Left lobe of liver (tissue), 2 donors: ENCODE measurements at places on chromosomes 16 and 17. TPM values are rescaled to one million over a fixed set of nuclear protein-coding genes. Genes with fewer than 3 reads are reported as not detected.

- no peak for DNase-seq
Measured at GRCh38 chr16:22641131-22641628, 130.5 kb downstream of the NPIPB5 start.

The UBE2G1 gene
- total RNA-seq = 37.8 TPM

DNA sequence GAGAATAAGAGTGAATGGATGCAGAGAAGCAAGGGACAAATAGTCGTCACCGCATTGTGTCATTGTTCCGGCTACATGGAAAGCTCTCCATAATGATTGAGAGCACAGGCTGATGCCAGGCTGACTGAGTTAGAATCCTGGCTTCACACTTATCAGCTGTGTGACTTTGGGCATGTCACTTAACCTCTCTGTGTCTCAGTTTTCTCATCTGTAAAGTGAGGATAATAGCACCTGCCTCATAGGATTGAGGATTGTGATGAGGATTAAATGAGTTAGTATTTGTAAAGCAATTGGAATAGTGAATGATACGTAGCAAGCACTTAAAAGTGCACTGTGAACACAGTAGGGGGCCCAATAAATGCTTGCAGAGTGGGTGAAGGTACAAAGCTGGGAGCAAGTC lies 45.7 kb upstream of the LYRM9 start:
- no peak for DNase-seq

GRCh38 chr16:87881324-87882200 lies 12.3 kb upstream of the SLC7A5 start:
- no peak for DNase-seq

DNA sequence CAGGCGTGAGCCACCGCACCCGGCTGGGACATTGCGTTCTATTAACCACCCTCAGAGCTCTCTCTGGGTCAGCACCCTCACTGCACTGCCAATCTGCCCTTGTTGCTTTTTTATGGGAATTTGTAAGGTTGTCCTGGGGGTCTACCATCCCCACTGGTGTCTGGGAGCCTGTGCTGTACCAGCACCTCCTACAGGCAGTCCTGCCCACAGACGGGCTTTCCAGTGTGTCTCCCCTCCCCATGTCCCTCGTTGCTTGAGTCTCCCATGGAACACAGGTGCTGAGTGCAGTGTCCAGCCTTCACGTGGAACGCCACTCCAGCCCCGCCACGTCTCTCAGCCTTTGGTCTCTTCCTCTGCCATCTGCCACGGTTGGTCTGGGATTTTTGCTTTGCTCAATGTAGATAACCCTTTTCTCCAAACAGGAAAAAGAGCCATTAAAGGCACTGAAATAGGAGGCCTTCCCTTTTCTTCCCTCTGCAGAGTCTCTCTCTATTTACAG lies 68.0 kb upstream of the CBX4 start:
- DNase-seq = no peak

DNA sequence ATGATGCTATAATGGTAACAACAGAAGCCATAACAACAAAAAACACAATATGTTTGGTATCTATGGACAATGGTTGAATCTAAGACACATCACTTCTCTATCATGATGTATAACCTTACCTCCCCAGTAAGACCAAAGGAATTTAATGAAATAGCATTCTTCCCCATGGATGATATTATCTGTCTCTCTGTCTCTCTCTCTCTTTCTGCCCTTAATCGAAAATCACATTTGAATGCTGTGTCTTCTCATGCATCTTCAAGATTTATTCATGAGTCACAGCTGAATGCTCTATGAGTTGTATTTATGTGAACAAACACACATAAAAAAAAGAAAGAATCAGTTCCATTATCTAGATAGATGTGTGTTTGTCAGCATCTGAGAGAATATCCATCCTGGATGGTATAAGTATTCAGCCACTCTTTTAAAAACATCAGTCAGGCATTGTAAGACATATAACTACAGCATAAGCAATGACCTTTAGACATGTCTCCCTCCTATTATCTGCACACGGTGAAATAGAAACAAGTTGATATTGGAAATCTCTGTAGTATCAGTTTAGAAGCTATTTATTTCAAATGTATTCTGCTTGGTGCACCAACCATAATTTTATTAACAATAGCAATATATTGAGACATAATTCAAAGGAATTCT lies 433.3 kb downstream of the TOX3 start:
- DNase-seq = no peak

The IKZF3 gene
- 0.63 TPM for total RNA-seq

The ZNF207 gene
- total RNA-seq = 50.5 TPM

The KRT40 gene
- total RNA-seq = not detected

The SEZ6L2 gene
- total RNA-seq = 0.55 TPM

DNA sequence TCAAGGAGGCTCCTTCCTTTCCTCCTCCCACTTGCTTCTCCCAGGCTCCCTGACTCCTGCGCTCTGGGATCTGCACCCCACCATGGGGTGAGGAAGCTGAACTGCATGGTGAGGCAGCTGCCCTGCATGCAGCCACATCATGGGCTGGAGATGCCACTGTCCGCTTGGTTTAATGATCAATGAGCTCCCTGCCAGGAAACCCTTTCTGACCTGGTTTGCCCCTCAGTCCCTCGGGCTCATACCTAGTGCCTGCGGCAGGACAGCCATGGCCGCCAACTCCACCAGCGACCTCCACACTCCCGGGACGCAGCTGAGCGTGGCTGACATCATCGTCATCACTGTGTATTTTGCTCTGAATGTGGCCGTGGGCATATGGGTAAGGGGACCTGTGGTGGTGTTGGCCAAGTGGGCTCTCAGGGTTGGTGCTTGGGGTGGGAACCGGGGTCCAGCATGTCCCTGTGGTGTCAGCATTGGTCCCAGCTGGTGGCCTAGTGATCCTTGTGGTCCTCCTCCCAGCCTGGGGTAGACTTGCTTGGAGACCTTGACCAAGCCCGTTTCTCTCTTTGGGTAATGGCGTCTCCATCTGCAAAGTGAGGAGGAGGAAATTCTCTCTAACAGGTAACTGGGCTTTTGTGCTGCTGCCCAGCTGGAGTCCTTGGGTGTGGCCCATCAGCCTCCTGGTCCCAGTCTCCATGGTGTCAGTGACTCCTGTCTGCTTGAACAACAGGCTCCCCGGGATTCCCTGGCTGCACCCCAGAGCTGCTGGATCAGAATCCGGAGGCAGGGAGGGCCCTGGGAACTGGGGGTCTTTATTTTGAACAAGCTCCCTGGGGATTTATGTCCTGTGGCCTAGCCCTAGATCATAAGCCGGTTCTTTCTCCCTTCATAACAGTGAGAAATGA lies at the start of gene SLC5A10:
Gene SLC5A10, plus strand, starts transcription at position 225 of the 902 bp plus-strand sequence. Its CDS starts 41 bp downstream, at position 266.
- DNase-seq = no peak

The AKAP1 gene
- 60.0 TPM for total RNA-seq

- no peak for DNase-seq
Measured at GRCh38 chr16:8594149-8594666, 3.9 kb upstream of the TMEM114 start.

- DNase-seq = no peak
Measured at GRCh38 chr17:28086519-28086918, 44.0 kb downstream of the NLK start.

The ADCY7 gene
- total RNA-seq = 4.9 TPM

The KRT17 gene
- not detected for total RNA-seq

- DNase-seq = no peak
Measured at GRCh38 chr16:77986011-77986740, 36.2 kb upstream of the CLEC3A start.

DNA sequence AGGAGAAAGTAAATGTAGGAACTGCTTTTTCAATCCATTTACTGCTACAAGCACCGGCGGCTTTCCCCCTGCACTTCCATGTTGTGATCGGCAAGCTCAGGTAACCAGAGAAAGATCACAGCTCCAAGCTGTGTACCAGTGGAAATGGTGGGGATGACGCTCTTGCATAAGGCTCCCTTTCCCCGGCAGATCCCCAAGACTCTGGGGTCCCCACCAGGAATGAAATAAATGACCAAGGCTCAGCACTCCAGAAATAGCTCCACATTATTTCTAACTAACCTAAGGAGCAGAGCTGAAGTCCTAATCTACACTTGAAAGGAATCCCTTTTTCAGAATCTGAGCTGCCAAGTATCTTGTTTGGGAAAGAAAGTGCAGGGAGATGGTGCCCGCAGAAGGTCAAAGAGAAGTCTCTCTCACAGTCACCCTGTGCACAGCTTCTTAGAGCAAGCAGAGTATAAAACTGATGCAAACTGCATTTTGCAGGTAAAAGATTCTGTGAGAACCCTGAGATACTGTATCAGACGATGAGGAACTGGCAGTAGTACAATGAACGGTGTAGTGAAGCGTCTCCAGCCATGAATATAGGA lies 11.1 kb downstream of the GRB2 start:
- DNase-seq = no peak

- DNase-seq = peak; percentile 92
Measured at GRCh38 chr16:70410734-70411133, 28.2 kb downstream of the ST3GAL2 start.

The IL17C gene
- total RNA-seq = not detected

The KIF2B gene
- not detected for total RNA-seq

DNA sequence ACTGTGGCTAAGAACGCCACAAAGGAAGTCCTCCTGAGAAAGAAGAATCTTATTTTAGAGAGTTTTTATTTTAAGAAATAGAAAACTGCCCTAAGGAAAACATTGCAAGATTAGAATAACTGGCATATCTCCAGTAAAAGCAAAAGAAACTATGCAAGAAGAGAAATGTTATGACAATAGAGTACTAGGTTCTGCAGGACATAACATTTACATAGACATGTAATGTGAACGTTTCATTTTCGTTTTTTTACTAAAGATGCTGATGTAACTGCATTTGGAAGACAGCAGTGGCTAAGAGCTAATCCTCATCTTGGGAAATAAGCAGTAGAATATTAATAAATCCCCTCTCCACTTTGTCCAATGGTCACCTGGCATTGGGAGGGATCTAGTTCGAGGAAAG lies 7.8 kb upstream of the ASGR2 start:
- no peak for DNase-seq

DNA sequence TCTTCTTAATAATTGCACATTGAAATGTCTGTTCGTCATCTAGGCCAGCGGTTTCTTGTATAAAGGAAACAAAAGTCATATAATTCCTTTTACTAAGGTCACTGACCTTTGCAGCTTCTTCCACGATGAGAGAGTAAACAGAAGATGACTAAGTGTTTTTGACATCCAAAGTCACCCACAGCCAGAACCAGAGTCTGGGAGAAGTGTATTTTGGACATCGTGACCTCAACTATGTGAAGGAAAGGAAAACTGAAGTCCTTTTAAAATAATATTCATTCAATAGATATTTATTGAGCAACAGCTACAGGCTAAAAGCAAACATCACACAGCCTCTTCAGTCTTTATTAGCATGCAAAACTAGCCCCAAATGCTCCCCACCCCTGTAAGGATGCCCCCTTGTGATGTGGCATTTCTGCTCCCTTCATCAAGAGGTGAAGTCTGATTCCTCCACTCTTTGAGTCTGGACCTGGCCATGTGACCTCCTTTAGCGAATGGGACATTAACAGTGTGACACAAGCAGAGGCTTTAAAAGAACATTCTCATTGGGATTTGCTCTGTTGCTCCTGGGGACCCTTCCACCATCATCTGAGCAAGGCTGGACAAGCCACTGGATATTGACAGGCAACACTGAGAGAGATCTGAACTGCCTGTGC lies 8.1 kb upstream of the PMP22 start:
- no peak for DNase-seq

DNA sequence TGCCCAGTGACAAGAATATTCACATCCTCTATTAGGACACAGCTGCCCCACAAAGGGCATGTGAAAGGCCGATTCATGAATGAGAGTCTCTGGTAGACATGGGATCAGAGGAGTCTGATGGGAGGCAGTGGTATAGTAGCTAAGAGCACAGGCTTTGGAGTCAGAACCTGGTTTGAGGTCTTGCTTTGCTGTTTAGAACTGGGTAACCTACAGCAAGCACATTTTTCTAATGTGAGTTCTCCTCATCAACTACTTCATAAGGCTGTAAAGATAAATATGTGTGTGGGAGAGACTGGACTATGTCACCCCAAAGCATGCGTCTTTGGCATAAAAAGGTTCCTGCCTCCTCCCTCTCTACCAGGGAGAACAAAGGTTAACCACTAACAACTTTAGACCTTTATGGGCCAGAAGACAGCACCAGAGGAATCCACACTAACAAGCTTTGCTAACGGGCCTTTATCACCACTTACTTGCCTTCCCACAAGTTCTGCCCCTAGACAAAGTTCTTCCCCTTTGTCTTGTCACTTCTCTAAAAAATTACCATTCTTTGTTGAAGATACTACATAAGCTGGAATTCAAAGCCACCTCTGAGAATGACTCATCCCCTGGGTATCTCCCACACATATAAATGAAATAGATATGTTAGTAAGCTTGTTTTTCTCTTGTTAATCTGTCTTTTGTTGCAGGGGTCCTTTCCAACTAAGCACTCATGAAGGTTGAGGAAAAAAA lies 21.1 kb downstream of the CDR2 start:
- no peak for DNase-seq

DNA sequence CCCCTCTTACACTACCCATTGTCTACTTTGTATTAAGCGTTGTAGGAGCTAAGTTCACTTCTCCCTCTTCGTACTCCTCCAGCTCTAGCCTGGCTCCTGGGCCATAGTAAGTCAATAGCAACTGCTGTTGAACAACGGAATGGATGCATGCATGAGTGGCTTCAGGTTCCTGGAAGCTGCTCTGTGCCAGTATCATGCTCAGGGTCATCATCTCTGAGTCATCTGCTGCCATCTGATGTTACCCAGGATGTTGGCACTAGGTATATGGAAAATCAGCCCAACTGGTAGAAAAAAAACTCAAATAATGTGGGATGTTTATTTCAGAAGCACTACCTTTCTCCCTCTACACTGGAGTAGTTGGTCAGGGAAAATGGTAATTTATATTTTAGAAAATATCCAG lies 536.8 kb downstream of the NPIPA7 start:
- no peak for DNase-seq

- no peak for DNase-seq
Measured at GRCh38 chr16:22423716-22424115, 49.3 kb upstream of the CDR2 start.

The CTRB2 gene
- total RNA-seq = 12.7 TPM

The WNT9B gene
- not detected for total RNA-seq

The ZNF48 gene
- 5.4 TPM for total RNA-seq

DNA sequence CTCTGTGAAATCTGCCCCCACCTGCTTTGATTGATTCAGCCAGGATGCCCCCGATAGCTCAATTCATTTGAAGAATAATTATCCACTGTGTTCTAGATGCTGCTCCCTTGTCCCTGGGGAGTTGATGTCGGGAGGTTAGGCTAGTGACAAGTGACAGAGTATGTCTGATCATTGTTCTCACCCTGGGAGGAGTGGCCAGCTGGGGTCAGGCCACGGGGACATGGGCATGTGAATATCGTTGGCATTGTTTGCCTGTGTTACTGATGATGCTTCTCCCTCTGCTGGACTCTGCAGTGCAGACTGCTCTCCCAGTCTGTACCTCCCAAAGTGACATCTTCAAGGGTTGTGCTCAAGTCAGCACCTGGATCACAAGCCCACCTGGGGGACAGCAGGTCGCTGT lies 89.9 kb upstream of the C16orf82 start:
- DNase-seq = no peak

- DNase-seq = no peak
Measured at GRCh38 chr17:44850025-44850424, 2.3 kb downstream of the HIGD1B start.

The DCTPP1 gene
- 11.1 TPM for total RNA-seq
